Activated T-helper 2 cell treated with anti-CD3 and anti-CD28 coated beads, Interferon-gamma antibody, Interleukin-2, Interleukin-4, amounts not matched to agents 10 μg/mL and 5 μg/mL and 100 μg/mL, durations not matched to agents 14 hours and 24 hours and 36 hours (primary cell): ENCODE measurements at places on chromosomes 5 and 9.

- H3K4me1 ChIP-seq = no peaks in the 10 kb centered on the region
- no peaks in the 10 kb centered on the region for H3K36me3 ChIP-seq
- H3K4me3 ChIP-seq = no peak overlapping the region
- H3K27me3 ChIP-seq = no peaks in the 10 kb centered on the region
Observed at GRCh38 chr5:128881502-128882018, 83.7 kb upstream of the SLC27A6 start.

- peaks cover 27% of the 10 kb centered on the region for H3K4me1 ChIP-seq
- no peak overlapping the region for H3K4me3 ChIP-seq
- H3K27ac ChIP-seq = no peak overlapping the region
- peaks cover 22% of the 10 kb centered on the region for H3K36me3 ChIP-seq
- DNase-seq = no peak
Observed at GRCh38 chr9:111483439-111483857, 735 bp downstream of the ECPAS start.

GRCh38 chr9:117278471-117279035 lies 136.3 kb downstream of the ASTN2 start:
- no peaks in the 10 kb centered on the region for H3K36me3 ChIP-seq
- H3K4me1 ChIP-seq = no peaks in the 10 kb centered on the region
- no peak overlapping the region for H3K4me3 ChIP-seq
- DNase-seq = no peak
- H3K27me3 ChIP-seq = no peaks in the 10 kb centered on the region

DNA sequence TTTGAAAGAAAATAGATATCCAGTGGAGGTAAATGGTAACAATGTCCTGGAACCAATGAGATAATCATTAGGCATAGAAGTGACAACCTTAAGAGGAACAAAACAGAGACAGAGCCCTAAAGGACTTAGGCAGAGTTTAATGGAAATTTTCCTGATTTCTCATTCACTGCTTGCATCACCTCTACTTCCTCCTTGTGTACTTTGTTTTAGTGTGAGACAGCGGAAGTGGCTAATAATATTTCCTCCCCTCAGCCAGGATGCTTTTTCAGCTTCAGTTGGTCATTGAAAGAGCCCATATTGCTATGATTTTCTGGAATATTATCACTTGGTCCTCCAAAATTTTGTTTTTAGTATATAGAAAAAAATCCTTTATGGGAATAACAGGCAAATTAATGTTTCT lies 153.4 kb upstream of the MPDZ start:
- H3K27me3 ChIP-seq = no peaks in the 10 kb centered on the region
- H3K27ac ChIP-seq = no peak overlapping the region
- no peaks in the 10 kb centered on the region for H3K4me1 ChIP-seq

- H3K27me3 ChIP-seq = peaks cover 8% of the 10 kb centered on the region
- peak within 1 kb of the TSS; percentile 33 for H3K4me3 ChIP-seq
- no peaks in the 10 kb centered on the region for H3K36me3 ChIP-seq
- no peak within 1 kb of the TSS for H3K27ac ChIP-seq
Observed at GRCh38 chr9:25678147-25678666, at the start of gene TUSC1. Gene TUSC1, minus strand, starts transcription at chr9:25678444. Its CDS starts 132 bp downstream, at chr9:25678312.

GRCh38 chr9:78121488-78121887 lies 89.9 kb upstream of the GNAQ start:
- peaks cover 3% of the 10 kb centered on the region for H3K36me3 ChIP-seq
- no peak overlapping the region for H3K27ac ChIP-seq
- peaks cover 31% of the 10 kb centered on the region for H3K4me1 ChIP-seq

- no peak overlapping the region for H3K4me3 ChIP-seq
- H3K4me1 ChIP-seq = peaks cover 88% of the 10 kb centered on the region
- peak overlapping the region; percentile 74 for H3K27ac ChIP-seq
- no peak for DNase-seq
- H3K36me3 ChIP-seq = no peaks in the 10 kb centered on the region
Observed at GRCh38 chr9:109972026-109972882, 192.3 kb downstream of the PALM2AKAP2 start.
